ENCODE measurements at places on chromosomes 3 and 15. TPM values are rescaled to one million over a fixed set of nuclear protein-coding genes. Genes with fewer than 3 reads are reported as not detected.

NANOGP8 gene
- total RNA-seq, result not detected

MGLL gene
- total RNA-seq, result 8.5 TPM

CD276 gene
- 121 TPM for total RNA-seq

GPR160 gene
- 0.39 TPM for total RNA-seq

GOLGA6L6 gene
- total RNA-seq, result not detected

GOLGA8G gene
- not detected for total RNA-seq
